ENCODE measurements at places on chromosomes 16 and 17. TPM values are rescaled to one million over a fixed set of nuclear protein-coding genes. Genes with fewer than 3 reads are reported as not detected.

Gene HOXB8
- total RNA-seq, result 21.2 TPM

Gene KRT33B
- total RNA-seq, result not detected

Gene RARA
- 66.9 TPM for total RNA-seq

Gene CACNG4
- not detected for total RNA-seq

Gene USH1G
- total RNA-seq, result 2.3 TPM

Gene WDR45B
- 90.0 TPM for total RNA-seq

Gene UBE2I
- total RNA-seq, result 54.1 TPM

Gene AGRP
- not detected for total RNA-seq

Gene MLKL
- 13.7 TPM for total RNA-seq

Measured in Peyer's patch (tissue), 4 donors.